Right forelimb (tissue), 1 donor: ENCODE measurements at places on chromosomes 1 and 21.

DNA sequence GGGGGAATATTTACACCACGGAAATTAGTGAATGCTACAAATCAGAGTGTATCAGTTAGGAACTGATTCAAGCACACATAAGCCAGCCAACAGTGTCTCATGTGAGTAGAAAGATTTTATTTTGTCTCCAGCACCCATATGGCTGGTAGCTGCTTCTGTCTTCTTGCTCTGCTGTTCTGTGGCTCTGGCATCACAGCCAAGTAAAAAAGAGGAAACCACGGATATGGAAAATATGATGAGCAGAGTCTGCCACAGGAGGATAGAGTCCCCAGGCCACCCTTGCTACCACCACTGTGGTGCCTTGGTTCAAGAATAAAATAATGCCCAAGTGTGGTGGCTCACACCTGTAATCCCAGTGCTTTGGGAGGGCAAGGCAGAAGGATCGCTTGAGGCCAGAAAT lies 53.6 kb upstream of the SPOCD1 start:
- no peak for DNase-seq

GRCh38 chr1:59249396-59250137 lies 47.3 kb upstream of the FGGY start:
- no peak for DNase-seq

GRCh38 chr1:54792686-54793282 lies 8.3 kb downstream of the TTC22 start:
- DNase-seq: peak; percentile 65

- DNase-seq: no peak
These were observed 110.9 kb upstream of the IFFO2 start for GRCh38 chr1:19067182-19067911.

GRCh38 chr1:222010306-222010705 lies 268.4 kb upstream of the DUSP10 start:
- DNase-seq: no peak

GRCh38 chr1:32138965-32139364 lies 31.1 kb downstream of the KPNA6 start:
- DNase-seq: no peak

GRCh38 chr1:246577720-246578106 lies 11.5 kb downstream of the CNST start:
- no peak for DNase-seq

DNA sequence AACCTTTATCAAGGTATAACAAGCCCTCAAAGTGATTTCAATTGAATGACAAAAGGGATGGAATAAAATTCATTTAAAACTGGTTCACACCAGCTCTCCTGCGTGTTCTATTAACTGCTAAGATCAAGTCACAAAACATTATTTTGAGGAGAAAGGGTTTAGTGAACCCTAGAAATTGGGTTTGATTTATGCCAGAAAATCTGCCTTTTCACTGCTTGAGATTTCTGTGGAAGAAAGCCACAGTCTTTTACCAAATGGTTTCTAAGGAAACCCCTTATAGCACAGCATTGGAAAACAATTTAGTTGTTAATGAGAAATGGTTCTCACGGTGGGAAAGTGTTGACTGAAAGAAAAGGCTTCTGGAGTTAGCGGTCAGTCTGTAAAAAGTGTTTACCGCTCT lies 43.6 kb upstream of the DPH5 start:
- no peak for DNase-seq

- no peak for DNase-seq
These were observed 204.7 kb downstream of the LHX8 start for GRCh38 chr1:75338616-75339483.

- DNase-seq: peak; percentile 71
These were observed 12.3 kb upstream of the SEMA4A start for GRCh38 chr1:156140879-156141707.

- no peak for DNase-seq
These were observed 283.4 kb downstream of the PRDM2 start for GRCh38 chr1:13983393-13983792.

- DNase-seq: no peak
These were observed 366.9 kb upstream of the USP24 start for GRCh38 chr1:55582084-55582483.

- DNase-seq: no peak
These were observed 144.7 kb upstream of the JUN start for GRCh38 chr1:58928514-58928913.

GRCh38 chr1:106910798-106911197 lies 145.7 kb upstream of the PRMT6 start:
- no peak for DNase-seq

- DNase-seq: no peak
These were observed 77.0 kb downstream of the CTH start for GRCh38 chr1:70487910-70488665.

DNA sequence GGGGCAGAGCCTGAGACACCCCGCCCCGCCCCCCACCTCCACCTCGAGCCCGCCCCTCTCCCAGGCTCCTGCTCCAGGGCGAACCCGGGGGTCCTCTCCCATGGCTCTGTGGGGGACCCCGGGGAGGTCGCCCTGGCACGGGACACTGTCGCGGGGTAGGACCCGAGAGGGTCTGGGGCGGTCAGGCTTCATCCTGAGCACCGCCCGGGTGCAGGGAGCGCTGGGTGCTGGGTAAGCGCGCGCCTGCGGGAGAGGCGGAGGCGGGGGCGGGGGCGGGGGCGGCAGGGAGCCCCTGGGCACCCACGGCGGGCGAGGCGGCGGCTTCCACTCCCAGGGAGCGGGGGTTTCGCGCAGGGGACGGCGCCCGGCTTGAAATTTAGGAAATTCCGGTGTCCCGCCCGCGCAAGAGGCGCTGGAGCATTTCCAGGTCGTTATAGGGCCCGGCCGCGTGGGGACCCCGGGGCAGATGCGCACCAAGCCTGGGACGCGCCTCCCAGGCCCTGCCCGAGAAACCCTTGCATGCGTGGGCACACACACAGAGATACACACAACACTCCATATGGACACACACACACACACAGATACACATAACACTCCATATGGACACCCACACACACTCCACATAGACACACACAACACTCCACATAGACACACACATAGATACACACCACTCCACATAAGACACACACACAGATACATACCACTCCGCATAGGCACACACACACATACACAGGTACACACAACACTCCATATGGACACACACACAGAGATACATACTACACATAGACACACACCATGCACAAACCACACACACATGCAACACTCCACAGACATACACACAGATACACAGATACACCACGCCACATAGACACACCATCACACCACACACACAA lies 48.7 kb upstream of the SLC19A1 start:
- DNase-seq: no peak

GRCh38 chr1:103859721-103860120 lies 110.0 kb downstream of the AMY1C start:
- DNase-seq: no peak

GRCh38 chr1:57886376-57886775 lies 462.5 kb upstream of the DAB1 start:
- no peak for DNase-seq

- DNase-seq: no peak
These were observed 84.1 kb upstream of the C21orf91 start for GRCh38 chr21:17903029-17903806.

DNA sequence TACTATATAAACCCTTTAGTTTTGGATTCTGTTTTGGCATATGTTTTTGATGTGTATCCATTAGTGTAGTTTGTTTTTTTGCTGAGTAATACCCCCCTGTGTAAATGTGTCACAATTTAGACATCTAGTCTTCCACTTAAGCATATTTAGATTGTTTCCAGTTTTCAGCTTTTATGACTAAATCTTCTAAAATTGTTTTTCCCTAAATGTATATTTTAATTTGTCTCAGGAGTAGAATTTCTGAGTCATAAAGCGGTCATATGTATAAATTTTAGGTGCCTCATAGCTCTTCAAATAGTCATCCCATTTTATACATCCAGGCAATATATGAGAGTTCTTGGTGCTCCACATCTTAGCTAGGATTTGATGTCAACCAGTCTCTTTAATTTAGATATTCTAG lies 1348.0 kb downstream of the MRPL39 start:
- no peak for DNase-seq

GRCh38 chr1:244060686-244061085 lies 9.6 kb downstream of the ZBTB18 start:
- DNase-seq: no peak

DNA sequence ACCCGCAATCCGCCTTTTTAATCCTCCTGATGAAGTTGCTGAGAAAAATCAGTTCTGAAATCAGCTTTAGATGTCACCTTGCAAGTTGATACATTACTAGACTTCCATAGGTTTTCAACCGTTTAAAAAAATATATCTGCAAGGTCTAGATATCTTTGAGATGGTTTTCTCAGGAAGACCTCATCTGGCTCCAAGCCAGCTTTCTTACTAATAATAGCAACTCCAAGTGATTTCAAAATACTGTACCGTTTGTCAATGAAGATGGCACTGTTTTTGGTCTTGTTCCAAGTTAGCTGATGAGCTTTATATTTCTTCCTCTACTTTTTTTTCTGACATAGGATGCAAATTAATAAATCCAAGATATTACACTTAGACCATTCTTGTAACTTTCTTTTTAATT lies 40.3 kb downstream of the LRRC8C start:
- DNase-seq: no peak

DNA sequence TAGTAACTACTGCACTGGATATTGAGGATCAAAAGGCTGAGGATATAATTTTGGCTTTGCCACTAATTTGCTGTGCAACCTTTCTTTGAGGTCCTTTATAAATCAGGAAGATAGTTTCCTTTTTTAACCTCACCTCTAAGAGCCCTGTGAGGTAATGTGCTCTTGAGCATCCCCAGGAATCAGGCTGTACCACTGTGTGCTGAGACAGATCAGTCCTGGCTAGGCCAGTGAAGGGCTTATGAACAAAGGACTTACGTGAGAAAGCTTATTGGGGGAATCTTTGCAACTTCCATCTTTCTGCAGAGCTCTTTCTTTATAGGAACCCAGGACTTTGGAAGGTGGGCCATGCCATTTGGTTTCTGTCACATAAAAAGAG lies 188.9 kb downstream of the SIPA1L2 start:
- no peak for DNase-seq

- DNase-seq: no peak
These were observed 96.3 kb upstream of the KLHDC7A start for GRCh38 chr1:18384471-18384870.

GRCh38 chr1:42420911-42421585 lies 34.8 kb downstream of the ZMYND12 start:
- DNase-seq: peak; percentile 85

DNA sequence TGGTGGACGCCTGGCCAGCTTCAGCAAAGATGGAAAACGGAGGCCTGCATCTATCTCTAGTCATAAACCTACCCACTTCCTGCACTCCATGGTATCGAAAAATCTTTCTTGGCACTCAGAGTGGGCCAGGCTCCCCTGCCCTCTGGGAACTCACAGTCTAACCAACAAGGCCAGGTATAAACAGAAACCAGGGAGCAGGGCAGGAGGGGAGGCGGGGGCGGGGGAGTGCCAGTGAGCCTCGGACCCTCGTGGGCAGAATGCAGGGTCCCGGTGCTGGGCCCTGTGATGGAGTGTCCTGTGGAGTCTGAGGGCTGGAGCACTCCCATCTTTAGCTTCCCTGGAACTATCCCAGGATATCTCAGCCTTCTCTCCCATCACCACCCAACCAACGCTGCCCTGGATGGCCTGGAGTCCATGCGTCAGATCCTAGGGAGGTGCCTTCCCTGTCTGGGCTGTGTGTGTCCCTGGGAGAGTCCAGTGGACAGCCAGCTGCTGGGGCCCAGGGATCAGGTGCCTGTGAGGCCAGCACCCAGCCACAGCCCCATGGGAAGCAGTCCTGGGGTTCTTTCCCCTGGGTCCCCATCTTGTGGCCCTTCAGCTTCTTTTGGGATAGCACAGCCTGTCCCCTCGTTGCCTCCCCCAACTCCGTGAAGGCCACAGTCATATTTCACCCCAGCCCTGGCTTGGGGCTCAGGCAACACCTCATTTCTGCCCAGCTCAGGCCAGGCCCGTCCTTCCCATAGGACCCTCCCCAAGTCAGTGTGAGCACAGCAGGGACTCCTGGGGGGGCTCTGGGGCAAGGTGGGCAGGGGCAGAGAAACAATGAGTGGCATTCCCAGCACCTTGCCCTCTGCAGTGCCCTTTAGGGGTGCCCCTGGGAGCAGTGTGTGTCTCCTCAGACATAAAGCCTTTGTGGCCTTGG lies 1.1 kb upstream of the EPS8L3 start:
- DNase-seq: no peak

DNA sequence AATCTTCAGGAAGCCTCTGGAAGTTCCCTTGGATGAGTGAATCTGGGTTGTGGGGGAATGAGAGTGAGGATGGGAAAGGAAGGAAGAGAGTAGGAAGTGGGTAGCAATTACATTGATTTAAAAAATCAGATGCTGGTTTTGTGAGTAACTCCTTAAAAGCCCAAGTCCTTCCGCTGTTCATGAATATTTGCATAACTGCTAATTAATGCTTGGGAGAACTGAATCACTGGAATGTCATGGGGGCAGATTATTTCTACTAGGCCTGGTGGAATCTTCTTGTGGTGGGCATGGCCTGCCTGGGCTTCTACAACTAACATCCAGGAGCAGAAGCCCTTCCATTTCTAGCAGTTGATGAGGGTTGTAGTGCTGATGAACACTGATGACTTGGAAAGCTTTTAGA lies 52.7 kb downstream of the FASLG start:
- no peak for DNase-seq

GRCh38 chr1:166170075-166170474 lies 3.3 kb upstream of the FAM78B start:
- DNase-seq: no peak

GRCh38 chr1:234611847-234612351 lies 1.9 kb upstream of the IRF2BP2 start:
- peak; percentile 70 for DNase-seq

GRCh38 chr1:59605184-59605583 lies 209.6 kb upstream of the HOOK1 start:
- no peak for DNase-seq

DNA sequence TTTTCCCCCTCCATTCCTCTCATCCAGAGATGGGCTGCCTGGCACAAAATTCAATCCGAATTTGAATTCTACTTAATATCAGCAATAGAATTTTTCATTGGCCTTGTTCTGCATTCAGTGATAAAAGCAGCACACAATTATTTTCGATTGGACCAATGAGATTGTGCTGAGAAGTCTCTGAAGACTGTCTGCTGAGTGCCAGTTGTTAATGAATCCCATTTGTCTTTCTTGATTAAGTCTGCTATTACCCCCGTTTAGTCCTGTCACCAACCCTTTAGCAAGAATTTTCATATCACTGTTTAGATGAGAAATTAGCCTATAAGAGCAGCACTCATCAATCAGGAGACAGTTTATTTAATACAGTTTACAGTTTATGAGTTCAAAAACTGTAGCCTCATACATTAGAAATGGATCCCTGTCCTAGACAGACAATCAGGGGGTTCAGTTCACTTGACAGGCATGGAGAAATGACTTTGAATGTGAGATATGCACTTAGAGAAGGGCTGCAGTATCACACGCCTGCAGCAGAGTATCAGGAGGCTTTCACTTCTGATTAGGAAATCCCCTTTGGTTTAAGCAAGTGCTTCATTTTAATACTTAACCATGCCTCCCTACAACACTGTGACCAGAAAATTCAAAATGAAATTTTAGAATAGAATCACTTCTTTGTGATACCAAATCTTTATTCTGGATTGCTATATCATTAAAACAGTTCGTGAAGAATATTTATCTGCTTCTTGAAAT lies 304.7 kb upstream of the PTBP2 start:
- no peak for DNase-seq
